Right atrium auricular region (tissue), 2 donors: ENCODE measurements at places on chromosomes 3 and 15. TPM values are rescaled to one million over a fixed set of nuclear protein-coding genes. Genes with fewer than 3 reads are reported as not detected.

The CCR5 gene
- 1.1 TPM for total RNA-seq

The GBE1 gene
- 52.5 TPM for total RNA-seq

The SOX14 gene
- not detected for total RNA-seq

The OR5H1 gene
- total RNA-seq = not detected

The SPINT1 gene
- total RNA-seq = 6.5 TPM

The SNURF gene
- total RNA-seq = 15.4 TPM

The VGLL3 gene
- 32.4 TPM for total RNA-seq

The FANCD2OS gene
- total RNA-seq = not detected
